ENCODE measurements at places on chromosomes 1 and 21.

GRCh38 chr1:212994926-212995325 lies 20.7 kb downstream of the ANGEL2 start:
- no peak for DNase-seq

DNA sequence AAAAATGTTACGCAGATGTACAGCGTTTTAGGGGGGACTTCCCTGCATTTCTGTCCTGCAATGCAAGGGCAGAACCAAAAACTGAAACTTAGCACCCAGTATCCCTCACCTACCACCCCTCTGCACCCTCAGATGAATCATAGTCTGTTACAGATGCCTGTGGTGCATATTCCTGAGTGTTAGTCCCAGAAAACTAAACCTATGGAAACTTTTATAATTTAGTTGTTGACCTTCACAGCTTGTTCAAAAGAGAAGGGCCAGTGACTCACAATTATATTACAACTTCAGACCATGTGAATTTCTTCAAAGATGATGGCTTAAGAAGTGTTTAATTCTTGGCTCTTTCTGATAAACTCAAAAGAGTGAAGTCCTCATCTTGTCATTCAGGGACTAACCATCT lies 5.8 kb downstream of the PTGER3 start:
- DNase-seq = no peak

GRCh38 chr1:93221913-93222312 lies 41.4 kb downstream of the CCDC18 start:
- no peak for DNase-seq

GRCh38 chr1:10398278-10398733 lies 558 bp upstream of the PGD start:
- DNase-seq = no peak

DNA sequence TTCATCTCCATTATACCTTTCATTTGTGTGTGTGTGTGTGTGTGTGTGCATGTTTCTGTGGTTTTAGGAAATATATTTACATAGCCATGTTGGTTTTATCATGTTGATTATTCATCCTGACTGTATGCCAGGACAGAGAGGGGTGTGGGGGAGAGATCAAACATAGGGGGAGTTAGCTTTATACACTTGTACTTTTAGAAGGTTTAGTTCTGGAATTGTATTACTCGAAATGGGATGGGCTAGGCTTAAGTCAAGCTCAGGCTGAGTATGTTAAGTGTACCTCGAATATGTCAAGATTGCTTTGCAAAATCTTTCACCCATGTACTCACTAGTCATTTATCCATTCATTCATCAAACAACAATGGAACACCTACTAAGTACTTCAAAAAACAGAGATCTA lies 123.3 kb downstream of the HMCN1 start:
- DNase-seq = no peak

- DNase-seq = no peak
These were observed 42.3 kb downstream of the STYXL2 start for GRCh38 chr1:167136191-167136614.
